Breast epithelium (tissue), 4 donors: ENCODE measurements at places on chromosomes 2 and 18.

- no peak for DNase-seq
These were observed 73.1 kb upstream of the RPRM start for GRCh38 chr2:153551698-153552097.

GRCh38 chr2:9738062-9738461 lies 105.2 kb upstream of the TAF1B start:
- no peak for DNase-seq

- DNase-seq = no peak
These were observed 16.1 kb downstream of the ACOXL start for GRCh38 chr2:110748489-110748867.

GRCh38 chr2:212032032-212032431 lies 506.6 kb downstream of the ERBB4 start:
- DNase-seq = no peak
